ENCODE measurements at places on chromosomes 11 and 22.
A peak's percentile ranks its signal among the peaks of the same experiment; 100 is the strongest.

DNA sequence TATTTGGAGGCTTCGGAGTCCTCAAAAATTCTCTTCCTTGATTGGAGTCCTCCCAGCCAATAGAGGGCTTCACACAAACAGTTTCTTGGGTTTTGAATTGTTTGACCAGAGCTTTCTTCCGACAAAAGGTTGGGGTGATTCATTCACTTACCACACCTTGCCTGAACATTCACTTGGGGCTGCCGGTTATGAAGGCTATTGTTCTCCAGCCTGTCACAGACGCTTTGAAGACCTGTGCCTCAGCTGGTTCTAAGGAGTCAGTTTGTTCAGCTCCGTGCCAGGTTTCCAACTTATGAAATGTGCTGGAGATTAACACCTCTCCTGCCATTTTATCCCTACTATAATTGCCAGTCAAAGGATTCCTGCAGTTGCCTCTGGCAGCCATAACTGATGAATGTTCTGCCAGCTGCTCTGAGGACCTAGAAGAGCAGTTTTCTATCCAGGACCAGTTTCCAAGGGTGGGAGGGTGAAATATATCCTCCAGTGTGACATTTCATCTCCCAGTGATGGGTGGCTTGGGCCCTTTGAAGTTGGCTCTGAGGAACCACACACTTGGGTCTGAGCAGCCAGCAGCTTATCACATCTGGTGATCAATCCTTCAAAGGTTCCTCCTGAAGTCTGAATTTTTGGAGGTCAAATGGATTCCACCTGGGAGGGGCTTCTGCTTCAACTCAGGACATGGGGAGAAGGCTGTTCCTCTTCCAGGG lies 31.4 kb downstream of the LIMK2 start:
- DNase-seq, result no peak

- DNase-seq, result no peak
Observed at GRCh38 chr22:25853078-25853477, 111.1 kb downstream of the MYO18B start.

- no peak for DNase-seq
Observed at GRCh38 chr11:118640332-118641154, 33.1 kb downstream of the PHLDB1 start.

GRCh38 chr11:2555891-2556290 lies 111.1 kb downstream of the KCNQ1 start:
- no peak for DNase-seq

DNA sequence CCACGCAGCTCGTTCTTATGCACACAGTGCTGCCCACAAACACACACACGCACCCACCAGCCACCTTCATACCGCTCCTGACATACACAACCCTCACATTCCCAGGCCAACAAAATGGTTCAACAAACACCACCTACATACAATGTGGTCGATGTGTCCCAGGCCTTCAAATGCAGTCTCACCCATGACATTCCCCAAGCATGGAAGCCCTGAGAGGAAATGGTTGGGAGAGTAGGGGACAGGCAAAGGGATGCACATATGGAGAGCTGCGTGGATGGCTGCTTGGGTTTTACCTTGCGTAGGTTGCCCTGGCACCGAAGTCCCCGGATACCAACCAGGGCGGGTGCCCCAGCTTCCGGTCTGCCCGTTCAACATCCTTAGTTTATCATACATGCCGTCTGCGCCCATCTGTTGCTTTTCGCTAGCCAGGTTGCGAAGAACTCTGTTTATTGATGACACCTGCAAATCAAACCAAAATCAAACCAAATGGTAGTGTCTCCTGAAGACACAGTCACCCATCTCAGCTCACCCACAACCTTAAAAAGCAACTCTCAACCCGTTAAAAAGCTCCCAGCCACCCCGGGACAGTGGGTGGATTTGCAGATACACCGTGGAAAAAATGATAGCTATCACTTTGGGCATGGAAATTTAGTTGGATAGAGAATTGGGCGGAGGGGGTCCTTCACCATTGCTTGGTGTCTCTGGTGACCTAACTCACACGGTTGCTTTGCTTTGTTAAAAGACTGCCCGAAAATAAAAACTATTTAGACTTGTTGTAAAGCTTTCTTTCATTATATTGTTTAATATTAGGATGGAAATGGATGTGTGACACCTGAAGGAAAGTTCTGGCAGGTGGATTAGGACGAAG lies 10.5 kb downstream of the PAX6 start:
- no peak for DNase-seq

DNA sequence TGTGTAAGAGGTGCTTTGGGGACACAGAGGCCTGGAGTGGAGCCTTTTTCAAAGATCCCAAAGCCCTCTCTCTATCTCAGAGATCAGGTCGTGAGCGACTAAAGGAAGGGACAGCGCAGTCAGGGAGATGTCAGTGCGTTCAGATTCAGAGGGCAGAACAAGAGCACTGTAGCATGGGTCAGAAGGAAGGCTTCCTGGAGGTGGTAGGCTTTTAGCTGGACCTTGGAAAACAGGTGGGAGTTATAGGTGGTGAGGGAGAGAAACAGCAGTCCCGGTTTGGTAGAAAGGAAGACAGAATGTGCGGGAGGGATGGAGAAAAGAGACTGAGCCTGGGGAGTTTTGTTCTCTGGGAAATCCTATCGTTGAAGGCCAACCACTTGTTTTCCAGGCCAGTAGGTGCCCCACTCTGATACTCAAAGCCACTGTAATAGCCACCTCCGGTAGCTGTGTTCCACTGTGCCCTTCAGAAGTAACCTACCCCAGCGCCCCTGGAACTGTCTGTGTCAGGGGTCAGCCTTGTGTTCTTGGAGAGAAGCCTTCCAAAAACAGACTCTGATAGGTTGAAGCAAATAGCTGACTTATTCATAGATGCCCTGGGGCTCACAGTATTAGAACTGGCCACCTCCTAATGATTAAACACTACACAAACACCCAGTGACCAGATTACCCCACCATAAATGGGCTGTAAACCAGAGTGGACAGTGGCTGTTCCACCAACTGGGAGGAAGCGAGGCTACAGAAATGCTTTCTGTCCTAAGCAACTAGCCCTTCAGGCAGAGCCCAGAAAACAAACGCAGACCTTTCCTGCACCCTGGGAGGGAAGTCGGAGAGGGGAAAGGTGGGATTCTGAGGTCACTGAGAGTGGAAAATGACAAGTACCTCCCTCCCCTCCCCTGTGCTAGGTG lies 157.7 kb downstream of the DBX1 start:
- DNase-seq, result no peak

DNA sequence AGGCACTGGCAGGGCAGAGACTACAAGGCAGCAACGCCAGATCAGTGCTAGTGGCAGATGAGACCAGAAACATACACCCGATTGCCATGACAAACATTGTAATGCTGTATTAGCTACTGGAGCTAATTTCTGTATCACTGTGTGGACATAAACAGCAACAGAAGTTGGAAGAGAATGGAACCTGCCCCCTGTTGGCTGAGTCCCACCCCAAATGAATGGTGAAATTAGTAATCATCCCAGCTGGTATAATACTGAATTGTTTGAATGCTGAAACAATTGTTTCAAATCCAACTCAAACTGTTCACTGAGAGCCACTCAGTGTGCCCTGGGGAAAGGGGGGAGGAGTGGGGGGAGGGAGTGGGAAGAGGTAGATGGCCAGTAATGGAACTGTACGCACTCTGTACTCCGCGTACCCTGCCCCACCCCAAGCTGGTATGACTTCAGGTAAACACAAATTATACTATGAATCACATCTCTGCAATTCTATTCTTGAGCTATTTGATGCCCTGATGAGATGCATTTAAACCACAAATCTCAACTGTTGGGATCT lies 11.2 kb upstream of the BIRC3 start:
- no peak for DNase-seq

DNA sequence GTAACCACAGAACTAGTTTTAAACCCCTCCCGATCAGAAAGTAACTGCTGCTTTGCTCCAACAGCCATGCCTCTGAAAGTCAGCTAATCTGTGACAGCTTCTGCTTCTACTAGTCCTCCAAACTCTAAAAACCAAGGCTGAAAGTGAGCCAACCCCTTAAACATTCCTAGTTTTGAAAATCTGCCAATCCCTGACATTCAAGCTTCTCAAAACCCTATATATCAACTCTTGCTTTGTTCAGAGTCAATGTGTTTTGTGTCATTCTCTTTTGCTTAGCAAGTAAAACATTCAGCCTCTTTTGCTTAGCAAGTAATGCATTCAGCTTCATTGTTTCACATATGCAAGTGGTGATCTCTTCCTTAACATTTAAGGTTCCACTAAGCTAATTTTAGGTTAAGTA lies 56.9 kb downstream of the ATG16L2 start:
- DNase-seq, result no peak

- DNase-seq, result no peak
Observed at GRCh38 chr11:36565031-36565610, 2.7 kb upstream of the RAG1 start.

- DNase-seq, result no peak
Observed at GRCh38 chr11:107501713-107502112, 44.1 kb upstream of the CWF19L2 start.

DNA sequence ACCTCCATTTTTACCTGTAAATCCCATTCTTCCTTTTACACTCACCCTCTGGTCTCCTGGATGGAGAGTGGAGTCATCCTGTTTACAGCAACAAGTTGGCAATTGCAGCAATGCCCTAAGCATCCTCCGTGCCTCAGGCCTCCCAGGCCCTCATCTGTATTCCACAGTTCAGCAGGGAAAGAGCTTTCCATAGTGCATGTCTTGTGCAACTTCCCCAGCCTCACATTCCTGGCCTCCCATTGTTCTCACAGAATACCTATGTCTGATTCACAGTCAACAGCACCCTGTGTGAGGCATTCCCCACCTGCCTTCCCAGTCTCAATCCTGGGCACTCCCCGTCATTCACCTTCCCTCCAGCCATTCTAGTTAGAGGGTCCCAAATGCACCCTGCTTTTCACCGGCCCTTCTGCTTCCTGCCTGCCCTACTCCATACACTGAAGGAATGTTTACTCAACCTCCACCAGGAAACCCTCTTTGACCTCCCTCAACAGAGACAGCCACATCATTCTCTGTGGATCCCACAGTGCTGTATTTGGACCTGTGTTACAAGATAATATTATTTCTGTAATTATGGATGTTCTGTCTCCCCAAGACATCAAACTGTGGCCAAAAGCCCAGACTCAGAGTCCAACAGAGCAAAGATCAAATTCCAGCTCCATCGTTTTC lies 405.7 kb downstream of the BUD13 start:
- no peak for DNase-seq

GRCh38 chr22:26139310-26139709 lies 30.0 kb upstream of the SEZ6L start:
- DNase-seq, result no peak

DNA sequence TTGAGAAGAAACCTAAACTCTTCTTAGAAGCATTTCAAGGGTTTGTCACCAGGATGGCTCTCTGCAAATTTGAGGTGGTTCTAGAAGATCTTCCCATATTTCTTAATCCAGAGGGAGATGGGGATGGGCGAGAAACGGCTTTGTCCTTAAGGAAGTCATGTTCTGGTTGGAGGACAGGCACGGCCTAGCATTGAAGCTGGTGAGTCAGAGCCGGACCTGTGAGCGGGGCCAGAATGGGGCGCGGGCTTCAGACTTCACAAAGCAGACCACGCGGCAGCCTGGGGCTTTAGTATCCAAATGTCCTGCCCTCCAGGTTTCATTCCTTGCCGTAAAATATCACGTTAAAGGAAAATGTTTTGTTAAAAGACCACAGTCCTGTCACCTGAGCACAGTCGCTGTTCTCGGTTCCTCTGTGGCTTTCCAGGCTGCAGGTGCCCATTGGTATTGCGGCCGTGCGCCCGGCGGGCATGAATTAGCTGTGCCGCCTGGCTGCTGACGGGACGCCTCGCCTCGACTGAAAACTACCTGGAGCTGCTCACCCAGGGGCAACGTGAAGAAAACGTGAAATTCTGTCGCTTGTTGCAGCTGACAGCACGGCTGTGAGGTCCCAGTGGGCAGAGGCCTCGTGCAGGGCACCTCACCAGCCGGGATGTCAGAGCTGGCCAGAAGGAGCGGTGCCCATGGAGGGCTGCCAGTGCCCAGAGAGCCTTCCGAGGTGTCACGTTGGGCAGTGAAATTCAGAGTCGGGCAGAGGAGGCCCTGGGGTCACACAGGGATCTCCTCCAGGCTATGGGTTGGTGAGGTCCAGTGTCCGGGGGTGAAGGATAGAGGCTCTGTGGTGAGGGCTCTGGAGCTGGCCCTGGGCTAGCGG lies 59.0 kb downstream of the LRP5 start:
- DNase-seq, result no peak

- DNase-seq, result no peak
Observed at GRCh38 chr11:76671237-76671592, 668 bp upstream of the LRRC32 start.

DNA sequence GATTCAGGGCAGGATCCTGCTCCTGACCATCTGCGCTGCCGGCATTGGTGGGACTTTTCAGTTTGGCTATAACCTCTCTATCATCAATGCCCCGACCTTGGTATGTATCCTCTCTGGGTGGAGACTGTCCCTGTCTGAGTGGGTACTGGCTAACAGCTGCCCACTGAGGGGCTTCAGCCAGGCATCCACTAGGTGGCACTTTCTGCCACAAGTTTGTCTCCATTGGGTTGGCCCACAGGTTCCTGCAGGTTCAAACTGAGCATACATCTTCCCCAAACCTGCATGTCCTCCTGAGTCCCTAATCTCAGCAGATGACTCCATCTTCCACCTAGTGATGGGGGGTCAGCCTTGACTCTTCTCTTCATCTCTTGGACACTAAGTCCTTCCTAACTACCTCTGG lies 4.4 kb downstream of the SLC2A11 start:
- DNase-seq, result peak; percentile 17

- peak; percentile 37 for DNase-seq
Observed at GRCh38 chr22:38505541-38506117, 482 bp downstream of the DDX17 start.

GRCh38 chr22:17706947-17707346 lies 67.3 kb downstream of the BID start:
- no peak for DNase-seq

DNA sequence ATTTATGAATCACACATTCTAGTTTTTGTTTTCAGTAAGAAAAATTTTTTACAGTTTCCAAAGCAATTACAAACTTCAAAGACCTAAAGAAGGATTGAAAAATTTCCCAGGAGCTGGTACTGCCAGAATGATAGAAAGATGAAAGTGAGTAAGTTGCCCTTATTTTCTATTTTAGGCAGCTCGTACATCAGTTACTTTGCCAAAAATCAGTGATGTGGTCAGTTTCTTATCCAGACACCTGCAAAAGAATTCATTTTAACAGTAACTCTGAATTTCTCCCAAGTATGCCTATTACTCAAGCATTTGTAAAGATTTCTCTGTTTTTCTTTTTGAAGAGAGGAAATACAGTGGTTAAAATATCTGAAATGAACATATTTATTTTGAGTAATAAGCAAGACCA lies 976.3 kb upstream of the RAG2 start:
- no peak for DNase-seq

- no peak for DNase-seq
Observed at GRCh38 chr11:108591893-108592292, 1.7 kb downstream of the EXPH5 start.

- no peak for DNase-seq
Observed at GRCh38 chr11:94795476-94796189, 27.5 kb downstream of the AMOTL1 start.

- no peak for DNase-seq
Observed at GRCh38 chr11:1439341-1439740, 47.2 kb downstream of the MOB2 start.

All from stimulated activated CD4-positive, alpha-beta T cell treated with anti-CD3 and anti-CD28 coated beads, Interleukin-2, amount 100 ng/mL, for 48 hours (primary cell).